ENCODE measurements at places on chromosomes 2 and 18.

DNA sequence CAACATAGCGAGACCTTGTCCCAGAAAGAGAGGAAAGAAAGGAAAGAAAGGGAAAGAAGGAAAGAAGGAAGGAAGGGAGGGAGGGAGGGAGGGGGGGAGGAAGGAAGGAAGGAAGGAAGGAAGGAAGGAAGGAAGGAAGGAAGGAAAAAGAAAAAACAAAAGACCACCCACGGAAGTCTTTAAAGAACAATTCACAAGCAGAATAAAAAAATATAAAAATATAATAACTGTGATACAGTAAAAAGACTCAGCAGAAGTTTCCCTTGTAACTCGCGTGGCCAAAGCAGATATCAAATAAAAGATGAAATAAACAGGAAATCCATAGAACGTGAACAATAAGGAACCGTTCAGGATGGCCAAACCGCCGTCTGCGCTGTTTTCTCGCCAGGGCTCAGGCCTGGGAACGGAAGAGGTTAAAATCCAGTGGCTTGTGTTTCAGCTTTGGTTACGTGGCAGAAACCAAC is 1.2 kb upstream of the SLC1A4 start:
- no peak for DNase-seq

DNA sequence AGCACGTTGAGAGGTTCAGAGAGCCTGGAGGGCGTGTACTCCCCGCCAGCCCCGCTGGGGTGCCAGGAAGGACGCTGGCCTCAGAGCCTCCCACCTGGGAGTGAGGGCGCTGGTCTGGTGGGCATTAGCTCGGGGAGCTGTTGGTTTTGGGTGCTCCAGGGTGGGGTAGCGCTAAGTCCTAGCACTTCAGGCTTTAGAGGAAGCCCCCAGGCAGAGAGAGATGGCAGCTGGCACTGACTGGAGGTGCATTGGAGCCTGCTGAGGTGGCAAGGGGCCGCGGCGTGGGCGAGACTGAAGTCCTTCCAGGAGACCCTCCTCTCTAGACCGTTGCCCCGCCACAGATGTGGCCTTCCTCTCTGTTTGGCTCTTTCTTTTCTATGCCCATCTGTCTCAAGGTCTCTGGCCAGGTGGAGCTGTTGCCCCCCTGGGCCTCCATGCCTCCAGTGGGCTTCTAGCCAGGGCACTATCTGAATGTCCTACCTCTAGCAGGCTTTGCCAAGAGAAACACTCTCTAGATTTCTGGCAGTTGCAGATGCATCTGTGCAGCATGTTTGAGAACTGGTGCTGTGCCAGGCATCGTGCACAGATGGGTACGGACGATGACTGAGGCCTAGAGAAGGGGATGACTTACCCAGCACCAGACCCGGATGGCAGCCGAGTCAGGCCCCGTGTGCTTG is 6.6 kb downstream of the CAPN10 start:
- DNase-seq: no peak

DNA sequence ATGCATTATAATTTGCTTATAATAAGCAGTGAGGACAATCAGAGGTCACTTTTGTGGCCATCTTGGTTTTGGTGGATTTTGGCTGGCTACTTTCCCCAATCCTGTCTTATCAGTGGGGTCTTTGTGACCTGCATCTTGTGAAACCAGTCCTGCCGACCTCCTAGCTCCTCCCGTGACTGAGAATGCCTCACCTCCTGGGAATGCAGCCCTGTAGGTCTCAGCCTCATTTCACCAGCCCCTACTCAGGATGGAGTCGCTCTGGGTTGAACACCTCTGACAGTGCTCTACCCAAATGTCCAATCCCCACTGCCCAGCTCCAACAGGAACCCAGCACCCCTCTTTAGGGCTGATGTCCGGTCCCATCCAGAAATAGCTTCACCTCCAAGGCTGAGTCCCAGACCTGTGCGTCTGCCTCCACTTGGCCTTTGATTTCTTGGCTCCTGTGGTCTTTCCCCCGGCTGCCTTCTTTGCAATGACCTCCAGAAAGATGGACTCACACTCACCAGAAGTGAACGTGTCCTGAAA is 31.3 kb upstream of the PXDN start:
- DNase-seq: no peak

DNA sequence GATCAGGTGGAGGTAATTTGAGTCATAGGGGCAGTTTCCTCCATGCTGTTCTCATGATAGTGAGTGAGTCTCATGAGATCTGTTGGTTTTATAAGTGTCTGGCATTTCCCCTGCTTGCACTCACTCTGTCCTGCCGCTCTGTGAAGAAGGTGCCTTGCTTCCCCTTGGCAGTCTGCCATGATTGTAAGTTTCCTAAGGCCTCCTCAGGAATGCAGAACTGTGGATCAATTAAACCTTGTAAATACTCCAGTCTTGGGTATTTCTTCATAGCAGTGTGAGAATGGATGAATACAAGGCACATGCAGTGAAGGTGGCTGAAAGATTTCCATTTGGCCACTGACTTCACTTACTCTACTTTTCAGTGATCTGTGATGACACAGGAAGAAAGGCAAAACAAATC is 133.7 kb downstream of the SH3BP4 start:
- DNase-seq: no peak

DNA sequence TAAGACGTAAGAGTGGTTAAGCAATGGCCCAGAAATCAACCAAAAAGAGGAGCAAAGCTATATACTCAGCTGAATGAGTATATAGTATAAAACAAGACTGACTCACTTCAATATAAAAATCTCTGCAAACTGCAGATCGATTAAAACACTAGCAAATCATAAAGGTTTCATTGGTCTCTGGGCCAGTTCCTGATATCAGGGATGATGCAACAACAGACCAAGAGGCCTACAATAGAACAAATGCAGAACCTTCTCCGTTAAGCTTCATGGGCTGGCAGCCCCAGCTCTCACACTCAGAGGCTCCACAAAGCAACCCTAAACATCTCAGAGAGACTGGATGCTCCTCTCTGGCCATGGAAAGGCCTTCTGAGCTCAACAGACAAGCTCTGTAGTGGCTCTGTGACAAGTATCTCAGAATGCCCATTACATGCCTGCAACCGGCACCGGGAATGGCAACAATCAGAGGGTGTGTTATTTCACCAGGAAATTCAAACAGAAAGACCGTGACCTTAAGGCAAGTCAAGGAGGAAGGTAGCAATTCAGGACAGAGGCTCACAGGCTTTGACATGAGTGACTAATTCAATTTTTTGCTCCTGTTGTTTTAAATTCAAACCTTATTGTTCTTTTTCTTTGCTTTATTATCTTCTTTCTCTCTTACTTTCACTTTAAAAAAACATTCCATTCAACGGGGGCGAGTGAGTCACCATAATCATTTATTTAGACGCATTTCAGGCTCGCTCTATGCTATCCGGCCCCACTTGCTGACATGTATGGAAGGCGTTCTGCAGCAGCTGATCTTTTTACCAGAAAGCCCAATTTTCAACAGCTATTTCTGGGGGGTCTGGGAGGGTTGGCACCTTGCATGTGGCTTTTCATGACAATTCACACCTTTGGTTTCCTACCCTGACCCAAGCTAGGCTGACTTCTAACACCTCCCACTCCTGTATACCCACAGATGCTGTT is 15.1 kb downstream of the CYRIA start:
- DNase-seq: no peak

DNA sequence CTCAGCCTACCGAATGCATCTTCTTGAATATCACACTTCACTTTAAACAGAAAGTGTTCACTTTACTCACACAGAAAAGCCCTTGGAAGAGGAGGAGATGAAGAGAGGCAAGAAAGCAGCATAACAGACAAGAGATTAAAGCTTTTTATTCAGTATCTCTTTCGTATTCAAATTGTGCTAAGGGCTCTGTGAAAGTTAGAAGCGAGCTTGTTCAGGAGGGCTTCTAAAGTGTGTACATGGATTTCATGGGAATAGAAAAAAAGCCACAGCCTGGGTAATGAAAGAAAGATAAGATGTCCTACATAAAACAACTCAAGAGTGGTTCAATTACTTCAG is 531.9 kb downstream of the TMEM182 start:
- no peak for DNase-seq

- no peak for DNase-seq
Observed at GRCh38 chr2:122180972-122181371, 425.5 kb downstream of the TSN start.

DNA sequence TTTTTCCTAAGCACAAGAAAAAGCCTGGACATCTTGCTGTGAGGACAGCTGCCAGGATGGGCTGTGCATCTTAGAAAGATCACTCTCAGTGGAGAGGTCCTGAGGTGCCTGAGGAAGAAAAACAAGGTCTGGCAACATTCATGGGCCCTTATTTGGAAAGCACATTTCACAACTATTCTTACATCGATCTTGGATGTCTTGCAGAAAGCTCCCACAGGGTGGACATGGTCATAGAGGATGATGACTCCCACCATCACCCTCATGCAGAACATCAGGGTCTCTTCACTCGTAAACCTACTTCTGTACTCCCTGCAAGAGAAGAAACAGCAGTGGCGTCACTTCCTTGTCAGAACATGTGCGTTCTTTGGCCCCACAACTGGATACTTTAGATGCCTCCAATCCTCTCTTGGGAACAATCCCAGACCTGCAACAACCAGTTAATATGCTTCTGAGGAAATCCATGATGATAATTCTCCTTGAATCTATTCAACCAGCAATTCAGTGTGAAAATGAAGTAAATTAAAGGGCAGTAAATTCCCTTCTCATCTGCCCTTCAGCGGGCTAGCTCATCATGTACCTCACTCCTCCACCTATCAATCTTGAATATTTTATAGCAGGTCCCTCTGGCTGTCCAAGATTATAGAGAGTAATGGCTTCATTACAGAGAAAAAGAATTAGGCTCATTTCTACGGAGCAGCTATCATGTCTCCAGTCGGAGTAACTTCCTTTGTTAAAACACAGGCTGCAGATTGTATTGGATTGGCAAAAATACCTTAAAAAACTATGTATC is 106.2 kb downstream of the CYRIA start:
- DNase-seq: no peak

GRCh38 chr2:21165350-21165749 is 41.6 kb downstream of the TDRD15 start:
- no peak for DNase-seq

DNA sequence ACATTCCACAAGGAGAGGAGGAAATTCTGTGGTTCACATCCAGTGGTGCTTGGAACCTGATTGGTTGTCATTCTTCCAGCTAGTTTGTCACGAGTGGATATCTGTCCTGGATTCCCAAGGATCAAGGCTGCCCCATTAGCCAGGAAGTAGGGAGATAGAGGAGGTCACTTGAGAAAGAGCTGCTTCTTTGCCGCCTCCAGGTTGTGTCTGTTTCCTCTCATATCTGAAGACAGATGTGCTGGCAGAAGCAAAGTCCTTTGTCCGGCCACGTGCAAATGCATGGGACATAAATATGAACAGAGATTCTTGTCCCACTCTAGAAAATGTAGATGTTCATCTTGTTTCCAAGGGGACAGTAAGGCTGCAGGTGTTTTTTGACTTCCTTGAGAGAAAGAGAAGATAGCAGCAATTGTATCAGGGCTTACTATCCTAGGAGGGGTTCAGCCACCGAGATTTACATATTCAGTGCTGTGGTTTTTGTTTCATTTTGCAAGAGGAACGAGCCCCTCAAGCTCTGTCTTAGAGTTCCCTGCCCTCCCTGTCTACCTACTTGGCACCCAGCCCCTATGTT is 174.4 kb downstream of the RPIA start:
- no peak for DNase-seq

DNA sequence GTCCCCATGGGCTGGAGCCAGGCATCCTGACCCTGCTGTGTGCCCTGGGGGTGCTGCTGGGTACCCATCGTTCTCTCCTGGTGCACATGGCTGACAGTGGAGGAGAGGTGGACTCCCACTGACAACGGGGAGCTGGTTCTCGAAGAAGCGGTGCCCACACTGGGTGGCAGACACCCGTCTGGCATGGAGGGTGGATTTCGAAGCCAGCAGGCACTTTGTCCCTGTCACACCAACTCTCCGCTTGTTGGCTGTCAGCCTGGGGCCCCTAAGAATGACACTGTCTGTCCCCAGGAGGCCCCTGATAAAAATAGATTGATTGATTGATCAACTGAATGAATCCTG is 55.4 kb downstream of the RTP5 start:
- no peak for DNase-seq

GRCh38 chr2:109434351-109434750 is 179.4 kb downstream of the SEPTIN10 start:
- no peak for DNase-seq

GRCh38 chr2:182943339-182943738 is 76.9 kb upstream of the FRZB start:
- no peak for DNase-seq

Data from stimulated activated naive CD8-positive, alpha-beta T cell treated with anti-CD3 and anti-CD28 coated beads, Interleukin-15, amount 100 ng/mL, for 72 hours (primary cell).